Bronchial smooth muscle cell (primary cell): ENCODE measurements at places on chromosomes 1 and 21. TPM values are rescaled to one million over a fixed set of nuclear protein-coding genes. Genes with fewer than 3 reads are reported as not detected.

The ERI3 gene
- 31.2 and 35.8 TPM in 2 replicates for total RNA-seq

The LCE1D gene
- not detected in 2 replicates for total RNA-seq

The PSMB4 gene
- 318 and 353 TPM in 2 replicates for total RNA-seq

The FAM167B gene
- total RNA-seq: 0.34 and 0.47 TPM in 2 replicates

The LCE1B gene
- total RNA-seq: not detected in 2 replicates

The LCE4A gene
- not detected in 2 replicates for total RNA-seq

The LYPD8 gene
- total RNA-seq: not detected in 2 replicates

The CAMTA1 gene
- 50.8 and 56.7 TPM in 2 replicates for total RNA-seq

The FCRL6 gene
- not detected in 2 replicates for total RNA-seq

The DCDC2B gene
- not detected in 2 replicates for total RNA-seq

The DNM3 gene
- 0.94 and 1.1 TPM in 2 replicates for total RNA-seq

The TMEM79 gene
- 1.2 and 1.3 TPM in 2 replicates for total RNA-seq

The ATP1A2 gene
- total RNA-seq: 0.16 and 0.60 TPM in 2 replicates

The COL24A1 gene
- 0.63 and 1.2 TPM in 2 replicates for total RNA-seq

The SPATA6 gene
- 5.3 and 7.9 TPM in 2 replicates for total RNA-seq

The LCE1E gene
- not detected in 2 replicates for total RNA-seq

The FAM78B gene
- 0.26 and 0.32 TPM in 2 replicates for total RNA-seq

The RGS1 gene
- not detected in 2 replicates for total RNA-seq

The TRIM45 gene
- 3.8 and 5.1 TPM in 2 replicates for total RNA-seq

The BTBD19 gene
- total RNA-seq: 4.5 and 5.8 TPM in 2 replicates

The KCNE1 gene
- 0.16 and 0.17 TPM in 2 replicates for total RNA-seq

The GPR37L1 gene
- under 0.01 TPM in 1 of 2 replicates, not detected in the other for total RNA-seq

The VTCN1 gene
- not detected in 2 replicates for total RNA-seq

The SPRR2G gene
- not detected in 2 replicates for total RNA-seq

The PCNX2 gene
- total RNA-seq: 60.7 and 87.2 TPM in 2 replicates

The HCRTR1 gene
- total RNA-seq: not detected in 2 replicates

The KCNAB2 gene
- 3.9 and 5.8 TPM in 2 replicates for total RNA-seq

The SYPL2 gene
- total RNA-seq: 0.16 and 0.43 TPM in 2 replicates
